Ascending aorta (tissue), 2 donors: ENCODE measurements at places on chromosomes 5 and 9. TPM values are rescaled to one million over a fixed set of nuclear protein-coding genes. Genes with fewer than 3 reads are reported as not detected.

DNA sequence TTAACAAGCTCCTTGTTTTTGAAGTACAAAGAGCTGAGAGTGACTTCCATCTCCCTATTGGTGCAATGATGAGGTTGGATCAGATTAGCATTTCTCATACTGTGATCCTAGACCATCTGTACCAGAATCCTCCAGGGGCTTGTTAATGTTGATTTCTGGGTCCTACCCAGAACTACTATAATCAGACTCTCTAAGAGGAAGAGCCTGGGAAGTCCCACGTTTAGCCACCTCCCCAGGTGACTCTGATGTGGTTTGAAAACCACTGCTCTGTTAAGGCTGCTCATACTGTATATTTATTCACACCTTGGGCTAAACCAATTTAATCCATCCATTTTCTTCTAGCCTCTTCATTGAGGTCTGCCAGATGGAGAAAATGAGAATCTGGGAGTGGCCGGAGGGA is 49.6 kb upstream of the SMIM32 start:
- no peak for DNase-seq

DNA sequence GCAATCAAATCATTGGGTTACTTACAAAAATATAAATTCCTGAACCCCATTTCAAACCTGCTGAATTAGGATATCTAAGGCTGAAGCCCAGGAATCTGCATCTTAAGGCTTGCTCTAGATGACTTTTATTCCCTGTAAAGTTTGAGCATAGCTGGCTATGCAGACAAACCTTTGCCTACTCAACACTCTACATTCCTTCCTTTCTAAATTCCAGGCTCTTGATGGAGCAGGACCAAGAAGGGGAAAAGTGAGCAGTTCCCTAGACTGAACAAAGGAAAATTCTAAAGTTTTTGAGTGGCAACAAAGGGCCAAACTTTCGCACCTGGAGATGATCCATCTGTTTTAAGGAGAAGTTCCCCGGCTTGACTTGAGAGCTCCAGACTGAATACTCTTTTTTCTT is 9.8 kb upstream of the ADRA1B start:
- DNase-seq, result no peak

GRCh38 chr9:101388507-101388993 is 3.7 kb upstream of the BAAT start:
- DNase-seq, result no peak

- DNase-seq, result no peak
These were observed 105.2 kb downstream of the TRIM32 start for GRCh38 chr9:116792271-116792670.

The MAMDC2 gene
- 3.4 TPM for total RNA-seq

The NDUFS6 gene
- 29.8 TPM for total RNA-seq

The SLC6A18 gene
- total RNA-seq, result not detected

The ADAMTS13 gene
- total RNA-seq, result 3.5 TPM

The TNIP1 gene
- 54.6 TPM for total RNA-seq
